CD4-positive, alpha-beta T cell treated with Interleukin-17A for 1 hour (primary cell): ENCODE measurements at places on chromosomes 1 and 21.
A peak's percentile ranks its signal among the peaks of the same experiment; 100 is the strongest.

GRCh38 chr1:3061981-3062615, 6.9 kb upstream of the PRDM16 start:
- no peak for DNase-seq

- DNase-seq: no peak
Measured at GRCh38 chr1:213570487-213570886, 417.3 kb upstream of the PROX1 start.

- DNase-seq: no peak
Measured at GRCh38 chr1:178928976-178929375, 58.1 kb upstream of the ANGPTL1 start.

- DNase-seq: no peak
Measured at GRCh38 chr1:14294006-14294405, 304.5 kb upstream of the KAZN start.

GRCh38 chr1:86914601-86914997, at the start of gene HS2ST1:
Gene HS2ST1 (plus strand): TSS chr1:86914635.
- DNase-seq: no peak

DNA sequence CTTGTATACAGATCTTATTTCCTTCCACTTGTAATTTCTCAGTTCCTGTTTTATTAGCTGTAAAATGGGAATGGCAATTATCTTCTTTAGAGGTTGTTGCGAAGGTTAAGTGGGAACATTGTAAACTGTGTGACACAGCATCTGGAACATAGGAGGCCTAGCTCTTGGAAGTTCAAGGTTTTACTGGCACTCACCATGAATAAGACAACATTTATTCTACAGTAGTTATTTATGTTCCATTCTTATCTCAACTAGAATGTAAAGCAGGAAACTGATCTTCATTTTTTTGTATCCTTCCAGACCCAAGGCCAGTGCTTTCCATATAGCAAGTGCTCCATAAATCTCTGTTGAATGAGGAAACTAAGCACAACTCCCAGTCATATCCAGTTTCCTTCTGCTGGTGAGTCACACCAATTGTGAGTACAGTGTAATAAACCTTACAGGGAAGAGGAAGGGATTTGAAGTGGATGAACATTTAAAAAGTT, 1.4 kb downstream of the BCL10 start:
- DNase-seq: no peak

- DNase-seq: no peak
Measured at GRCh38 chr1:197737916-197738315, 37.4 kb downstream of the DENND1B start.

GRCh38 chr1:101198842-101199636, 37.8 kb upstream of the S1PR1 start:
- no peak for DNase-seq

GRCh38 chr1:82143108-82143833, 342.5 kb downstream of the ADGRL2 start:
- DNase-seq: no peak

GRCh38 chr1:97827887-97828286, 92.9 kb downstream of the DPYD start:
- DNase-seq: no peak

DNA sequence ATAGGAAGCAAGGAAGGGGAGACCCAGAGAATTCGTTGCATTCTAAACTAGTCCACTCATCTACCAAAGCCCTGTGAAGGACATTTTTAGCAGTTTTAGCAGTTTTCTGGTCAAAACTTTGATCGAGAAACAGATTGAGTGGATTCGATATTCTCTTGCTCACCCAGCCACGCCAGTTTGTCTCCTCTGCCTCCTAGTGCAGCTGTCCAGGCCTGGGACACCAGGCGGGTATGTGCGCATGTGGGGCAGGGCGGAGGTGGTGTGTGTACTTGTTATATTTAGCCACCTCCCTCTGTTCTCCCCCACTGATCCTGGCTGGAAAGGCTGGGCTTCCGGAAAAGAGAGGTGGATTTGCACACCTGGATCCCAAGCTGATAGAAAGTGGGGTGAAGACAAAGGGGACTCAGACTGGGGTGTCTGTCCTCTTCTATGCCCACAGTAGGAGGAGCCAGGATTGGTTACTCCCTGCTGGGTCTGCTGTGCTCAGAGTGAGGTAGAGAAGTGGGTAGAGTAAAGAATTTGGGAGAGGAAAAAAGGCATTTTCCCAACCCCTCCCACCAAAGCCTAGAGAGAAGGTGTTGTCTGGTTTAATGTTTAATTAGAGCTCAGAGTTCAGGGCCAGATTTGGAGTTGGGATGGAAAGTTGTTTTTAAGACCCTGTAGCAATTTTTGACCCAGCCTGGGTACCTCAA, 3.8 kb downstream of the LMNA start:
- peak; percentile 46 for DNase-seq

GRCh38 chr1:69497441-69498221, 70.1 kb upstream of the LRRC7 start:
- no peak for DNase-seq

- DNase-seq: no peak
Measured at GRCh38 chr1:221284028-221284427, 404.8 kb downstream of the HLX start.

- DNase-seq: no peak
Measured at GRCh38 chr1:108627256-108627655, 33.6 kb downstream of the HENMT1 start.

DNA sequence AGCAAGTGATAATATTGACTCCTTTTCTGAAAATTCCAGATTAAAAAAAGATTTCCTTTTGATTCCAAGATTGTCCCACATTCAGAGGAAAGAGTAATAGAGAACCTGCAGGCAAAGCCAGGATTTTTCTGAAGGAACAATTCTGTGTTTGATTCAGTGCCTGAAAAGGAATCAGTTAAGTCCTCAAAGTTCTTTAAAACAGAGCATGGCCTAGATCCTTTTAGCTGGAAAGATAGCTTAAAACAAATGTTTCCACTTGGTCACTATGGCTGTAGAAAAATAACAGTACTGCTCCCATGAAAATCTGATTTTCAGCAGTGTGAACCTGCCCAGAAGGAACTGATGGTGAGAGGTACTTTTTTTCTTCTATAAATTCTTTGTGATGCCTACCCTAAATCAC, 41.8 kb downstream of the HS2ST1 start:
- DNase-seq: no peak

GRCh38 chr1:88731475-88732269, 47.6 kb downstream of the PKN2 start:
- no peak for DNase-seq

DNA sequence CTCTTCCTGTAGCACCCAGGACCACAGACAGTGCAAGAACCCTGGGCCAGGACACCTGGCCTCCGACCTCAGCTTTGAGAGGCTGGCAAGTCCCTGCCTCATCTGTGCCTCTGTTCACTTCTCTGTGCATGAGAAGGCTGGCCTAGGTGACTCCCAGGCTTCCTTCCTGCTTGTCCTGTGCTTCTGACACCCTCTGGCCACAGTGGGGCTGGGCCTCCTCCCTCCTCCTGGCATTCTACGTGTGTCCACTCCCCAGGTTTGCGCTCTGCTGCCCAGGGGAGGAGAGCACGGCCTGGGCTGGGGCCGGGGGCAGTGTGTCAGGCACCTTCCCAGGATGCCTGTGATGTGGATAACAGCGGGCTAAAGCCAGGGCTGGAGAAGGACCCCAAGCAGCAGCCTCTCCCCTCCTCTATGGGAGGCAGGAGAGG, 30.3 kb upstream of the PKP1 start:
- no peak for DNase-seq

- DNase-seq: no peak
Measured at GRCh38 chr1:243440406-243440805, 184.6 kb downstream of the SDCCAG8 start.

DNA sequence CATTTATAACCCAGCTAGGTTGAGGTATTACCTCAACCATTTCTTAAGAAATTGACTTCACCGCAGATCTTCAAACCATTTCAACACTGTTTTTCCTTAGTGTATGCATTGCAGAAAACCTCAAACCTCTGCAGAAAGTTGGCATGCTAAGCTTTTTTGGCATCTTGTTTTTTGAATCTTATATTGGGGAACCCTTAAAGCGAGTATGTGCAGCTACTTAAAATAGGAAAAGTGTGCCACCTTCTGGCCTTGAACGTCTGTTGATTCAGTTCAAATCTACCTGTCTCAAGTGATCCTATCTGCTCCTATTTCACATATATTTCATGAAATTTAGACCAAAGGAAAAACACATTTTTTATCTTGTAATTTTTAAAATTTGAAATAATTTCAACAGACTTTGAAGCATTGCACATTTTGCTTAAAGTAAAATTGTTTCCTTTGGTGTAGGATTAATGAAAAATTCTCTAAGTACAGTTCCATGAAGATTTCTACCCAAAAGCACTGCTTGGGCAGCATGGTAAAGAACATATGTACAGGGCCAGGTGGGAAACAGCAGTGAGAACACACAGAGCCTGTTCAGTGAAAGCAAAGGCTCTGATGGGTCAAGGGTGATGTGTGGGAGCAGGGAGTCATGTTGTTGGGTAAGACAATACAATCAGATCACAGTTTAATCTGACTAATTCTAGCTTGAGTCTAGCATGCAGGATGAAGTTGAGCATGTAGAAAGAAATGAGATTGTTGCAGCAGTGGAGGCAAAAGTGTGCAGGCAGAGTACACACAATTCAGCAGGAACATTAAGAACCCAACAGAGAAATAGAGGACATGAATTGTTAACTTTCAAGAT, 17.2 kb downstream of the HENMT1 start:
- peak; percentile 79 for DNase-seq

DNA sequence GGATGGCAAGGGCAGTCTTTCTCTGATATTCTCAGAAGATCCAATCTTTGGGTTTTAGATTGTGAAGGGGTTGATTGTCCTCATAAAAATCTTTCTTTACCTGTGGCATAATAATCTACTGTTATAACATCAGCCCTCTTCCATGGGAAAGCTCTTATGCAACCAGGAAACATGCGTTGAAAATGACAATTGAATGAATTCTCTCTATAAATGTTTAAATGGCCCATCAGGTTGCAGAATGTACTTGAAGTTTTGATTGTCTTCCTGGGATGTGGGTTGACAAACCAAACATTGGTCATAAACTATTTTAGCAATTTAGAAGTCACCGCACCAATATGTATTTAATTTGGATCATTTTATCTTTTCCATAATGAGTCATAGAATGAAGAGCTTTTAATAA, 31.7 kb upstream of the ITLN1 start:
- DNase-seq: no peak

DNA sequence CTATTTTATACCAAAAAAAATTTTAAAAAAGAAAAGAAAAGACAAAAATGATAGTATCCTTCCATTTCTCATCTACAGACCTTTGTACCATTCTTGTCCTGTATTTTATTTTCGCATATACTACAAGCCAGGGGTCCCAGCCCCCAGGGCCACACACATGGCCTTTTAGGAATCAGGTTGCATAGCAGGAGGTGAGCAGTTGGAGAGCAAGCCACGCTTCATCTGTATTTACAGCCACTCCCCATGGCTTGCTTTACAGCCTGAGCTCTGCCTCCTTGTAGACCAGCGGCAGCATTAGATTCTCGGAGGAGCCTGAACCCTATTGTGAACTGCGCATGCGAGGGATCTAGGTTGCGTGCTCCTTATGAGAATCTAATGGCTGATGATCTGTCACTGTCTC, 39.8 kb downstream of the RASSF5 start:
- DNase-seq: no peak

GRCh38 chr1:107622535-107622934, 342.4 kb downstream of the VAV3 start:
- no peak for DNase-seq

DNA sequence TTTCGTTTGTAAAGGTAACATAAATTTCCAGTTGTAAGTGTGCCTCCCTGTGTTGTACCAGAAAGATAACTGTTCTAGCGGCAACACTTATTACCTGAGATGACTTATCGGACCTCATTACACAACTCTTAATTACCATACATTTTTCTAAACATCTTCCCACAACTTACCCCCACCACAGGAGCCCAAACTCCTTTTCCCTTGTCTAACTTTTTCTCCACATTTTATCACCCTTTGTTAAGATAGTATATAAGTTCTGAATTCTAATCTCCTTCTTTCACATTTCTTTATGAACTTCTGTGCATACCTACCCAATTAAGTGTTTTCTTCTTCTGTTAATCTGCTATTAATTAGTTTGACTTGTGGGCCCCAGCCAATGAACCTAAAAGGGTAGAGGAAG, 143.7 kb upstream of the CAMK1G start:
- no peak for DNase-seq

DNA sequence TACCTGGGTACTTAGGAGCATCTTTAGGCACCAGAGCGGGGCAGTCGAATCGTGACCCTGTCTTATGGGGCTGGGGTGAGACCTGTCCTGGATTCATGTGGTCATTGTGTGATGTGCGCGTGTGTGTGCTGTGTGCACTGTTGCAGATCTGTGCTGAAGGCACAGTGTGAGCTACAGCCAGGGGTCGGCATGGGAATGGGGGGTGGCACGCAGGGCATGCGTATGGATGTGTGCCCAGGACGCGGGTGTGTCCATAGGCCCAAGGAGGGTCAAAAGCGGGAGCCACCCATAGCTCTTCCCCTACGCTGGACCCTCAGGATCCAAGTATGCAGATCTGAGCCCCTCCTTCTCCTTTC, 14.6 kb downstream of the PTPRF start:
- no peak for DNase-seq

- peak; percentile 81 for DNase-seq
Measured at GRCh38 chr1:109790735-109791494, 27.2 kb upstream of the EPS8L3 start.

- DNase-seq: no peak
Measured at GRCh38 chr1:156298852-156299357, at the start of gene VHLL. Gene VHLL (minus strand): TSS chr1:156299307. CDS start chr1:156299189, 118 bp downstream.

GRCh38 chr1:203672346-203672745, 45.7 kb downstream of the ATP2B4 start:
- peak; percentile 59 for DNase-seq
